ENCODE measurements at places on chromosomes 2 and 18.
A peak's percentile ranks its signal among the peaks of the same experiment; 100 is the strongest.

GRCh38 chr2:57075226-57075625 is 891.4 kb downstream of the CCDC85A start:
- DNase-seq = no peak

GRCh38 chr2:226888971-226889370 is 53.1 kb downstream of the RHBDD1 start:
- no peak for DNase-seq

GRCh38 chr2:111944531-111945210 is 46.3 kb downstream of the MERTK start:
- no peak for DNase-seq

GRCh38 chr2:85340034-85340892 is 12.5 kb upstream of the TGOLN2 start:
- no peak for DNase-seq

- DNase-seq = peak; percentile 43
Measured at GRCh38 chr18:49476664-49477411, 10.2 kb downstream of the C18orf32 start.

DNA sequence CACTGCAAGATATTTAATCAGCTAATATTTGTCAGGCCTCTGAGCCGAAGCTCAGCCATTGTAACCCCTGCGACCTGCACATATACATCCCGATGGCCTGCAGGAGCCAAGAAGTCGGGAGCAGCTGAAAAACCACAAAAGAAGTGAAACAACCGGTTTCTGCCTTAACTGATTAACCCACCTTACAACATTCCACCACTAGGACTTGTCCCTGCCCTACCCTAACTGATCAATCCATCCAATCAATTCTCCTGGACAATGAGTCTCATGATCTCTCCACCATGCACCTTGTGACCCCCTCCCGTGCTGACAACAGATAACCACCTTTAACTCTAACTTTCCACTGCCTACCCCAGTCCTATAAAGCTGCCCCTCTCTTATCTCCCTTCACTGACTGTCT is 945.4 kb upstream of the GYPC start:
- no peak for DNase-seq

DNA sequence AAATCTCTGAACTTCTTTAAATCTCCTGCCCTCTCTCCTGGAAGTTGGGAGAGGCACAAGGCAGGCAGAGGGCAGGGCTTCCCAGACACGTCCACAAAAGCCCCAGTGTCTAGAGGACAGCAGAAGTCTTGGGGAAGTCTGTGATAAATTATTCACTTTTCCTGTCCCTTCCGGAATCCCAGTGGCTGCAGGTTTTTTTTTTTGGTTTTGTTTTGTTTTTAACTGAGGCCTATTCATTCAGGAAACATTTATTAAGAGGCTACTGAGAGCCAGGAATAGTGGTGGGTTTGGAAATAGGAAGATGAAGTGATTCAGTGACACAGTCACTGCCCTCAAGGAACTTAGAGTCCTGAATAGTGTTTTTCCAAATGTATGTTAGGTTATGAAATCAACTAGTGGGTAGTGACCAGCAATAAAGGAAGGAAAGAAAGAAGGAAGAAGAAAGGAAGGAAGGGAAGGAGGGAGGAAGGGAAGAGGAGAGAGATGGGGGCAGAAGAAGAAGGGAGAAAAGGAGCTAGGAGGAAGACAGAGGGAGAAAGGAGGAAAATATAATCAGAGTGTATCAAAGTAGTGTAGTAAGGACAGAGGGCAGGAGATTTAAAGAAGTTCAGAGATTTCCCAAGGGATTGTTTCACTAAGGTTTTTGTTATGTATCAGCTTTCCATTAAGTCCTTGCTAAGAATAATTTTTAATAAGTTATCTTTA is 98.9 kb upstream of the ZFP36L2 start:
- DNase-seq = no peak

DNA sequence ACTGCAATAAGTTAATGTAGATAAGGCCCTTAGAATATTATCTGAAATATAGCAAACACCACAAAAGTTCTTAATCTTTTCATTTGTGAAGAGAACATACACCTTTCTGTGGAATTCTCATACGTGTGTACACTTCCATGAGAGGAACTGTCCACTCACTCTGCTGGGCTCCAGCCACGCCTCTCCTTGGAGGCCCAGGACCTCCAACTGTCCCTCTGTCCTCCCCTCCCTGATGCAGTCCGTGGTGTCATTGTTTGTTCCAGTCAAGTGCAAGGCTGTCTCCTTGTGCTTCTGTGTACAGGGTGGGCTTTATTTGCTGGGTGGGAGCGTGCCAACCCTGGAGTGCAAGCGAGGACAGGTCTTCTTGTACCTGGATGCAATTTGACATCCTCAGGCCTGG is 8.7 kb downstream of the RAB12 start:
- DNase-seq = no peak

DNA sequence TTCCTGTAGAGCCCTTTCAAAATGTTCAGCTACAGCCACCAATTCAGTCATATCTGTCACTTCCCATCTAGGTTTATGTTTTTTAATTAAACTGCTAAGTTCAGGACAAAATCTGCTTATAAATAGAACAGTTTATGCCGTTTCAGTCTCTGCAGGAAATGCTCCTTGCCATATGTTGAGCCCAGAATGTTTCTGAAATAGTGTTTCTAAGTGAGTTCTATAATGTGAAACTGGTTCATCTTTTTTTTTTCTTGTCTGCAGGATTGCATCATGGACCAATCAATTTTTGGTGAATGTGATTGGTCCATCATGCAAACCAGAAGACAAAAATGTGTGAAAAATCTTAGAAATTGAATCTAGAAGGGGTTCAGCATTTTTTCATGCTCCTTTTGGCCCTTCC is 30.2 kb upstream of the RHOB start:
- no peak for DNase-seq
